Stimulated activated CD8-positive, alpha-beta memory T cell treated with anti-CD3 and anti-CD28 coated beads, Interleukin-4, amount 100 ng/mL, for 1 hour (primary cell): ENCODE measurements at places on chromosomes 5 and 9.

DNA sequence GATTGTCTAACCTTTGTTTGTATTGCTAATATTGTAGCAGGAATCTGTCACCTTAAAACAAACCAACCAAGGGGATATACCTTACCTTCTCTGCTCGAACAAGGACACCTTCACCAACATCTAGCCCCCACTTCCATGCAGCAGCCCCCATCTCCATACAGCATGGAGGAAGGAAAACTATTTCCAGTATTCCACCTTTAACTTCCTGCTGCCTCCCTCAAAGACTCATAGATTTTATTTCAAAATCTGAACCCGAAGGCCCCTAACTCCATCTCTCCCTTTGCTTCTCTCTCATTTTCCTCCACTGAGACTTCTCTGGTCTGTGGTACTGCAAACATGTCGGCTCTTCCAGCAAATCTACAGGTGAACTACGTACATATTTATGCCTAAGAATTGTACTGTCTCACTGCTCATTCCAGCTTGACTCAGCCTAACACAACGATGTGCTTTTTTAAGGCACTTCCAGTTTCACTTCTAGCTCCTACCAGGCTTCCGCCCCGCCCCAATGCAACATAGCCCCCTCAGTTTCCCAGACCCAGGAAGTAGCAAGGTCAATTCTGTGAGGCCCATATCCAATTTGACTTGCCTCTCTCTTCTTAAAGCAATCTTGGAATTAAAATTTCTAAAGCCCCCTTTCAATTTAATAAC lies 70.7 kb upstream of the RNF38 start:
- DNase-seq = peak; percentile 31

GRCh38 chr9:5511476-5511875 lies 1.1 kb downstream of the PDCD1LG2 start:
- DNase-seq = no peak

DNA sequence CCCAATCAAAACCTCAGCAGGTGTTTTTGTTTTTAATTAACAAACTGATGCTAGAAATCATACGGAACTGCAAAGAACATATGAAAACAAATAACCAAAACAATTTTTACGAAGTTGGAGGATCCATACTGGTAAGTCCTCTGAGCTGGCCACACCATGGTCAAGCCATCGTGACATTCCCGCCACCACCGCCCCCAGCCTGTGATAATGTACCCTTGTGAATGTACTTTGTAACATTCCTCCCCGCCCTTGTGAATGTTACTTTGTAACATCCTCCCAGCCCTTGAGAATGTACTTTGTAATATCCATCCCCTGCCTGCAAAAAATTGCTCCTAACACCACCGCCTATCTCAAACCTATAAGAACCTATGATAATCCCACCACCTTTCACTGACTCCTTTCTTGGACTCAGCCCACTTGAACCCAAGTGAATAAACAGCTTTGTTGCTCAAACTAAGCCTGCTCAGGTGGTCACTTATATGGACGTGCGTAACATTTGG lies 63.3 kb downstream of the RAPGEF6 start:
- no peak for DNase-seq

GRCh38 chr9:34328500-34328986 lies 525 bp downstream of the KIF24 start:
- DNase-seq = no peak

- DNase-seq = no peak
These were observed 111.1 kb downstream of the WNK2 start for GRCh38 chr9:93295031-93295430.

- DNase-seq = no peak
These were observed 186.0 kb upstream of the ADRA1B start for GRCh38 chr5:159730285-159730684.

GRCh38 chr5:112682621-112683061 lies 55.0 kb upstream of the APC start:
- DNase-seq = no peak

DNA sequence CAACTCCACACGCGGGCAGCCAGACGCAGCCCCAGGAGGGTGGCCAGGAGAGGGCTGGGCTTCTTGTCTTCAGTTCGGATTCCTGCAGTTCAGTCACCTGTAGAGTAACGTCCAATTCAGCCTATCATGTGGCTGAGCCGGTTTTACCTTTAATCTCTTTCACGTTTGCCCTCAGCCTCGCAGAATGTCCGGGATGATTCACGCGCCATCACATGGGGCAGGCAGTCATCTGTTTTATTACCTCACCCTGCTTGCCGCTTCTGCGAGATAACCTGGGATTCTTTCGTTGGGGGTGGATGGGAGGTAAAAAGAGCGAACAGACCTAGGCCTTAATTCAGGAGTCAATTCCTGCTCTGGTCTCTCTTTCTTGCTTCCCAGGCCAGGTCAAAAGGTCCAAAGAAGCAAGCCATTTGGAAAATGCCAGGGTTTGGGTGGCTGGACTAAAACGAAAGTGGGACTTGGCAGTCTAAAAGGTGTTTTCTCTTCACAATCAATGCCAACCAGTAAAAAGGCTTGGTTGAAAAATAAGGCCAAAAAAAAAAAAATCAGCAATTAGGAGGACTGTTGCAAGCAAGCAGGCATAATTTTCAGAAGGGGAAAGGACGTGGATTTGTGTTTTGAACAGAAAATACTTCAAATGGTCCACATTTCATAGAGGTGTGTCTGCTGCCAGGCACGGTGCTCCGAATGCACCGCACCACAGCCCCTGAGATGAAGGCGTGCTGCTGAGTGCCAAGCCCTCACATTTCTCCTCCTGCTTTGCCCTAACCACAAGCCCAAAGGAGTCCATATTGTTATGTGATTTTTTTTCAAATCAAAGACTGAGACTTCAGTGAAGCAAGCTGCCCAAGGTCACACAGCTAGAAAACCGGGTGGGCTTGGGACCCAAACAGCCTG lies 2.8 kb upstream of the WWC1 start:
- DNase-seq = no peak

GRCh38 chr5:137040024-137040423 lies 459.1 kb downstream of the SPOCK1 start:
- DNase-seq = no peak

DNA sequence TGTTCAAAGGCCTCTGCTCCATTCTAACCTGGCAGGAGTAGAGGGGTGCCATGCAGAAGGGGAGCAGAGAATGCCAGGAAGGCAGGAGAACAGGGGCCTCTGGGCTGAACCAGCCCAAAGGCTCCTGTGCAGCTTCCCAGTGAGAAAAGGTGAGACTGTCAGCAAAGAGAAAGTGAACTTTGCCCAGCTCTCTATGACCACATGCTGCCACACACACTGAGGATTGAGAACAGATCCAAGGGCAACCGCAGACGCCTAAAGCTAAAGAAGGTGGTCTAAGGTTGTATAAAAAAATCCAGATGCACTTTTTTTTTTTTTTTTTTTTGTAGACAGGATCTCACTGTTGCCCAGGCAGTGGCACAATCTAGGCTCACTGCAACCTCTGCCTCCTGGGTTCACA lies 51.4 kb downstream of the ALDH7A1 start:
- DNase-seq = no peak

DNA sequence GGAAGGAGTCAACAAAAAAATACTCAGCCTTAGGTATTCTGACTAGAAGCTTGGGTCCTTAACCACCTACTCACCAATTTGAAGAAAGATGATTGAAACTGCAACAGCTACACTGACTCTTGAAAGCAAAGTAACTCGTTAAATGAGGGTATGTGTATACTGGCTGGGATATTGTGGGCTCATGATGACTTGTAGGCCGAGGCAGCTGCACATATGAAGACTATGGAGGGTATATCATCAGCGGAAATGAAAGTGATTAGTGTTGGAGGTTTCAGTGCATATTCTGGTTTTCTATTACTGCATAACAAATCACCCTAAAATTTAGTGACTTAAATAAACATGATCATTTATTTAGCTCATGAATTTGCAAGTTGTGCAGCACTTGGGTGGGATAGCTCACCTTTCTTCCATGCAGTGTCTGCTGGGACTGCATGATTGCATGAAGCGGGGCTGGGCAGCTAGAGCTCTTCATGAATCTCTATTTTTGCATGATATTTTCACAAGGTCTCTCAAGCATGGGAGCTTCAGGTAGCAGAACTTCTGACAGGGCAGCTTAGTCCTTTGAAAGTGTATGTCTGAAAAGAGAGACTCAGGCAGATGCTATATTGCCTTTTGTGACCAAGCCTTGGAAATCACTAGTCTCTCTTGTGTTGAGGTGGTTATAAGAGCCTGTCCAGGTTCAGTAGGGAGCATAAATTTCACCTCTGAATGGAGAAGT lies 96.1 kb upstream of the CDKN2B start:
- DNase-seq = no peak

DNA sequence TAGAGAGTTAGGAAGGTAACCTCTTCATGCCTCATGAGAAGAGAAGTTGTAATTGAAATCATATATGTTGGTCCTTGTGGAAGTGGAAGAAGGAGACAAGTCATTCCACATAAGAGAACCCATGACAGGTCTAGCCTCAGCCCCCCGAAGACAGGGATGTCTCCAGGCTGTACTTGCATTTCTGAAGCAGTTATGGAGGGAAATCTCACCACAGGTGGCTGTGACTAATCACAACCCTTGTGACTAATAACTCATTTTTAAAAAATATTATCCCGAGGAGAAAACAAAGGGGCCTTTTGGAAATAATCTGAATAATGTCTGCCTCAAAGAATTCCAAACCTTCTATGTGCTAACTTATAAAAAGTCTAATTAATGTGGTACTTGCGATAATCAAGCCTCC lies 262.1 kb upstream of the RPS23 start:
- DNase-seq = no peak

GRCh38 chr5:42321785-42322184 lies 101.5 kb upstream of the GHR start:
- DNase-seq = no peak

GRCh38 chr5:97937846-97938245 lies 754.8 kb upstream of the RIOK2 start:
- no peak for DNase-seq

- DNase-seq = no peak
These were observed 7.5 kb downstream of the BRD9 start for GRCh38 chr5:885127-885442.

DNA sequence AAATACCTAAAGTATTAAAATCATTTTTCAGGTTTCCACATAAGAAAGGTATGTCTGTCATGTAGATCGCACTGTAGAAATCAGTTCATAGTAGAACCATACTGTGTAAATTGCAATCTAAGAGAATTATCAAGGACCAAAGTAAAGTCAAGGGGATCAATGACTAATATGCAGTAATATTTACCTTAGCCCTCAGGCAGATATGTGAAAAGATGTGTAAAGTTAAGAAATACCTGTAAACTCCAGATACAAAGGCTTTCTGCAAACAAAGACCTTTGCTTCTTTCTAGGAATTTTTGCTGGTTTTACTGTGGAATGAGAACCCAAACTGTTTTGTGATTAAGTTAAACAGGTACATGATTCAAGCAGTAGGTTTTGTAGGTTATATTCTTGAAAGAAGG lies 11.6 kb downstream of the POLK start:
- DNase-seq = no peak

DNA sequence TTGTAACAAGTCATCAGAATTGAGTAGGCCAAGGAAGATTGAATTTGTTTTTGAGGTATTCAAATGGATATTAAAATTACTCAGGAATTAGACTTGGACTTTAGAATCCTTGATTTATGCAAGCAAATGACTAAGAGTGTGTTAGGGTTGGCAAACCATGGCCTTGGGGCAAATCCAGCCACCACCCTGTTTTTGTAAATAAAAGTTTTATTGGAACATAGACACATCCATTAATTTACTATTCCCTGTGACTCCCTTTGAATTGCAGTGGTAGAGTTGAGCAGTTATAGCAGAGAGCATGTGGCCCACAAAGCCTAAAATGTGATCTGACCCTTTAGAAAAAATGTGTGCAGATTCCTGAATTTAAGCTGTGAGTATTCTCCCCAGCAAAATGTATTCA lies 115.6 kb downstream of the WDR70 start:
- DNase-seq = no peak

DNA sequence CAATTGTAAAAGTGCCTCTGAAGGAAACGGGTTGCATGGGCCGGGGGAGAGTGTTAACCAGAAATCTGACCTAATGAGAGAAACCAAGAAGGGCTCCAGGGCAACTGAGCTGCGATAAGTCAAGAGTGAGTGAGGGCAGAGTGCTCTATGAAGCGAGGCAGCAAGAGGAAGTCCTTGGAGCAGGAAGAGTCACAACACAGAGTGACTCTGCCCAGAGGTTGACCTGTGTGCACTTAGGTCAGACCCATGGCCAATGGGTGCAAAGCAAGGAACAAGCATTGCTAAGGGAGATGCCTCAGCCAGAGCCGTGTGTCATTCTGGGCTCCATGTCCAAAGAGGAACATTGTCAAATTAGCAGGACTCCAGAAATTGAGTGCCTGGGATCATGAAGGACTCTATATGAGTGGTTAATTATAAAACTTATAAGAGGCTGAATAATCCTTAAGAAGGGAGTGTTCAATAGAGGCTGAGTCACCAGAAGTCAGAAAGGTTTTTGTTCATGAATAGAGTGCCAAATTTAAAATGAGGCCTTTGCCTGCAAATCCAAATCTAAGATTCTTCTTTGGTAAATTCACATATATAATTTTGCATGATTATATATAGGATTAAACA lies 438.5 kb downstream of the MED10 start:
- no peak for DNase-seq

DNA sequence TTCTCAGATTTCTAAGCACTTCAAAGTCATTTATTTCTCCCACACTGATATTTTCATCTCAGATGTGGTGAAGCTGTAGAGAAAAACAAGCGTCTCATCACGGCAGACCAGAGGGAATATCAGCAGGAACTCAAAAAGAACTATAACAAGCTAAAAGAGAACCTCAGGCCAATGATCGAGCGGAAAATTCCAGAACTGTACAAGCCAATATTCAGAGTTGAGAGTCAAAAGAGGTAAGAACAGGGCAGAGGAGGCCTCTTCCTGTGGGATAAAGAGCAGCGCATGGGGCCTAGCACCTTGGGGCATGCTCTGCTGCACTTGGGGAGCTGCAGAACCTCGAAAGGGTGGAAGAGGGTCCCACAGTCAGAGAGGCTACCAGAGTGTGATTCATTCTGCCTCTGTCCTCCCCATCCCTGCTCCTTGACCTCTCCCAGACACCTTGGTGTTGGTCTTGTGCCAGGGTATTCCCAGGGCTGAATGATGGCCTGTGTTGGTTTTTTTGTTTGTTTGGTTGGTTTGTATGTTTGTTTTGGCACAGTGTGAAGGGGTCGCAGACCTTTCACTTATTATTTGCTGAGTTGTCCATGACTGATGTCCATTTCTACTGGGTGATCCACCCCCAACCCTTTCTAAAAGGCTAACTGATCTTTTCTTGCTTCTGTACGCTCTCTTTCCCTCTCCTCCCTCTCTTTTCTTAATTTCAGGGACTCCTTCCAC lies 248.9 kb downstream of the DOCK8 start:
- no peak for DNase-seq

DNA sequence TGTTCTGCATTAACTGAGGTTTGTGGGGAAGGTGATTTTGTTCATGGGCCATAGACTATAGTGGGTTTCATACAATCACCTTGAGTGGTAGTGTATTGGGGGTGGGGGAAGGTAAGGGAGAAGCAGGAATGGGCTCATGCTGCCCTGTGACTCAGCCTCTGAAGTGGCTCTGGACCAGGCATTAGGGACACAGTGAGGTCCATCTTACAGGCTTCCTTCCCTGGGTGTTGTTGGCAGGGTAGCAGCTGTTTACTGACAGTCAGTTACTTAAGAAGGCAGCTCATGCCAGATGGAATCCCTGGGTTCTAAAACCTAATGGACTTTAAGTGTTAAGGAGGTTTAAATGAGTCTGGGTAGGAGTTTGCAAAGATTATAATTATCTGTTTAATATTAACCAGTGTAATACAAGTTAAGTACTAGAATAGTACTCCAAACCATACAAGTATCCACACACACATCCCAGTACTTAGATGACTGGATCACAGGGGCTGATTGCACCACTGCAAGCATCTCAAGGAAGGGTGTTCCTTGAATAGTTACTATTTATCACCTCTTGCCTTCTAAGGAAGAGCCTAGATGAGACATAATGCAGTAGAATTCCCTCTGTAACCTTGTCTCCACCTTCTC lies 59.3 kb downstream of the CAST start:
- no peak for DNase-seq
